Neural crest cell (in vitro differentiated cells): ENCODE measurements at places on chromosomes 2 and 18. TPM values are rescaled to one million over a fixed set of nuclear protein-coding genes. Genes with fewer than 3 reads are reported as not detected.
A peak's percentile ranks its signal among the peaks of the same experiment; 100 is the strongest.

Gene TMEM247
- total RNA-seq, result not detected in 2 replicates

Gene PLCD4
- 0.37 and 1.1 TPM in 2 replicates for total RNA-seq

Gene GNAL
- 20.4 and 20.5 TPM in 2 replicates for total RNA-seq

GRCh38 chr18:50466634-50467033 is 91.8 kb downstream of the SKA1 start:
- no peaks in the 10 kb centered on the region for H3K27me3 ChIP-seq
- H3K36me3 ChIP-seq, result no peaks in the 10 kb centered on the region
- H3K27ac ChIP-seq, result no peak overlapping the region
- no peaks in the 10 kb centered on the region for H3K4me1 ChIP-seq
- H3K4me3 ChIP-seq, result no peak overlapping the region

GRCh38 chr2:41194230-41194629 is 742.3 kb upstream of the SLC8A1 start:
- H3K36me3 ChIP-seq, result no peaks in the 10 kb centered on the region
- H3K4me1 ChIP-seq, result peaks cover 16% of the 10 kb centered on the region
- H3K27ac ChIP-seq, result no peak overlapping the region

DNA sequence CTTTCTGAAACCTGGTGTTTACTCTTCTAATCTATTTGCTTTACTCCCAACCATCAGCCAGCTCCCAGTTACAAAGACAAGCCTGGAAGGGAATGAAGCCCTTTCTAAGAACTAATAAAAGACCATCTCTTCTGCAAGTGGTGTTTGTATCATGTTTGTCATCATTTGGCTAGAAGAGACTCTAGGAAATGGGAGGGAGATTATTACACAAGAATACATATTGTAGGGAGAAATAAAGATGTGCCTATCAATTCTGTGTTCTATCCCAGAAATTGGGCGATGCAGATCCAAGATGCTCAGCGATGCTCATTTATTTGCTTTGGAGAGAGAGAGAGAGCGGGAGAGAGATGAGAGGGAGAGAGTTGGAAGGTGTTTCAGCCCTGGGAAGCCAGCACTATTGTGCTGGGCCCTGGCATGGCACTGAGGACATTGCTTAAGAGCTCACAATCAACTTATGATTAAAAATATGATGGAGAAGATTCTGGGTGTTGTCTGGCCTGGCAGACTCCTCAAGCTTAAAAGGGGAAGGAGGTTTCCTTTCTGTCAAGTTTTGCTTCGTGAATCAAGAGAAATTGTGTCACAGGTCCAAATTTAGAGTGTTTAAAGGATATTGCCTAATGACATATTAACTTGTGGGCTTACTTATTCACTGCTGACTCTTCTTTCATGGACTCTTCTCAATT is 41.8 kb upstream of the AFF3 start:
- no peak overlapping the region for H3K27ac ChIP-seq
- H3K4me3 ChIP-seq, result no peak overlapping the region
- peaks cover 13% of the 10 kb centered on the region for H3K4me1 ChIP-seq
- peaks cover 23% of the 10 kb centered on the region for H3K27me3 ChIP-seq
- no peaks in the 10 kb centered on the region for H3K36me3 ChIP-seq
- no peak for DNase-seq

GRCh38 chr2:168500516-168500915 is 44.4 kb downstream of the CERS6 start:
- H3K27ac ChIP-seq, result no peak overlapping the region
- DNase-seq, result no peak
- H3K27me3 ChIP-seq, result no peaks in the 10 kb centered on the region
- no peak overlapping the region for H3K4me3 ChIP-seq
- H3K36me3 ChIP-seq, result peaks cover 17% of the 10 kb centered on the region

DNA sequence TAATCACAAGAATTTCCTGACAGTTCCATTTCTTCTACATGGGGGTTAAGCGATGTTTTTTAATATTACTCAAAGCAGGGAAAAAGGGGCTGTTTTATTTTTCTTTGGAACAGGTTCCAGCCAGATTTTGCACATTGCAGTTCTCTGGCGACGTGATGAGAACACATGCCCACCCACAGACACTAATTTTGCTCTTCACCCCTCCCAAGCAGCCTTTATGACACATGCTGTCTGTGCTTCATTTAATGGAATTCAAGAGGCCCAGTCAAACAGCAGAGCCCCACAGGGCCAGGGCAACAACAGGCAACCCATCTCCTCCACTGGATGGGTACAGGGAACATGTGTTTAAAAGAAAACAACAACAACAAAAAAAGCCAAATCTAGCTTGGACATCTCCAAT is 70.8 kb downstream of the SPRED2 start:
- H3K4me1 ChIP-seq, result peaks cover 68% of the 10 kb centered on the region
- H3K27ac ChIP-seq, result peak overlapping the region; percentile 13
- no peak overlapping the region for H3K4me3 ChIP-seq
- no peaks in the 10 kb centered on the region for H3K36me3 ChIP-seq
- no peaks in the 10 kb centered on the region for H3K27me3 ChIP-seq

- no peaks in the 10 kb centered on the region for H3K27me3 ChIP-seq
- H3K36me3 ChIP-seq, result no peaks in the 10 kb centered on the region
- no peak for DNase-seq
- H3K27ac ChIP-seq, result no peak overlapping the region
Measured at GRCh38 chr2:3633089-3633981, 24.7 kb upstream of the ALLC start.

- peaks cover 78% of the 10 kb centered on the region for H3K27me3 ChIP-seq
- no peaks in the 10 kb centered on the region for H3K36me3 ChIP-seq
- no peak for DNase-seq
- no peak overlapping the region for H3K4me3 ChIP-seq
Measured at GRCh38 chr2:72914206-72914559, 3.1 kb upstream of the EMX1 start.

GRCh38 chr2:167411367-167411766 is 523.1 kb downstream of the XIRP2 start:
- DNase-seq, result no peak
- no peak overlapping the region for H3K27ac ChIP-seq
- peaks cover 27% of the 10 kb centered on the region for H3K36me3 ChIP-seq
- no peaks in the 10 kb centered on the region for H3K4me1 ChIP-seq
- no peaks in the 10 kb centered on the region for H3K27me3 ChIP-seq

DNA sequence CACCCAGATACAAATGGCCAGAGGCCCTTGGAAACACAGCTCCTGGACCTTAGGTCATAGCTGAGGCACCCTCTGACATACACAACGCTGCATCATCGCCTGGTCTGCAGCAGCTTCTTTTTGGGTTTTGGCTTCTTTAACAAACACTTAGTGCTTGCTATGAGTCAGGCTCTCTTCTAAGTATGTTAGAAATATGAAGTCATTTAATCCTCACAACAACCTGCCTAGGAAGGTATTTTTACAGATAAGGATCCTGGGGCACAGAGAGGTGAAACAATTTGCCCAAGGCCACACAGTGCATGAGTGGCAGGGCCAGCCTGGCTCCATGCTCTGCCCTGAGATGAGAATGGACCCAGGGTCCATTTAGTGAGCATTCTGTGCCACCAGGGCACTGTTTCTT is 96.6 kb downstream of the TMEM17 start:
- no peaks in the 10 kb centered on the region for H3K36me3 ChIP-seq
- H3K4me3 ChIP-seq, result no peak overlapping the region
- peaks cover 21% of the 10 kb centered on the region for H3K4me1 ChIP-seq
- H3K27me3 ChIP-seq, result no peaks in the 10 kb centered on the region

GRCh38 chr2:18659915-18660314 is 70.5 kb upstream of the NT5C1B start:
- peaks cover 3% of the 10 kb centered on the region for H3K27me3 ChIP-seq
- H3K4me1 ChIP-seq, result no peaks in the 10 kb centered on the region
- H3K4me3 ChIP-seq, result no peak overlapping the region
- no peak overlapping the region for H3K27ac ChIP-seq
- no peaks in the 10 kb centered on the region for H3K36me3 ChIP-seq

GRCh38 chr2:203586696-203587095 is 51.6 kb upstream of the RAPH1 start:
- peaks cover 5% of the 10 kb centered on the region for H3K4me1 ChIP-seq
- no peak for DNase-seq
- no peaks in the 10 kb centered on the region for H3K27me3 ChIP-seq

- no peak overlapping the region for H3K4me3 ChIP-seq
- peaks cover 11% of the 10 kb centered on the region for H3K4me1 ChIP-seq
- DNase-seq, result no peak
- H3K27me3 ChIP-seq, result no peaks in the 10 kb centered on the region
- no peak overlapping the region for H3K27ac ChIP-seq
Measured at GRCh38 chr2:64978514-64979268, 10.5 kb upstream of the SLC1A4 start.

GRCh38 chr2:62112179-62112578 is 83.7 kb upstream of the B3GNT2 start:
- H3K4me1 ChIP-seq, result peaks cover 10% of the 10 kb centered on the region
- H3K36me3 ChIP-seq, result no peaks in the 10 kb centered on the region
- no peak overlapping the region for H3K4me3 ChIP-seq
- H3K27me3 ChIP-seq, result no peaks in the 10 kb centered on the region
- no peak for DNase-seq

GRCh38 chr2:162025121-162025911 is 48.7 kb downstream of the DPP4 start:
- no peaks in the 10 kb centered on the region for H3K27me3 ChIP-seq
- H3K27ac ChIP-seq, result no peak overlapping the region
- no peak for DNase-seq
- H3K36me3 ChIP-seq, result no peaks in the 10 kb centered on the region
- no peak overlapping the region for H3K4me3 ChIP-seq

DNA sequence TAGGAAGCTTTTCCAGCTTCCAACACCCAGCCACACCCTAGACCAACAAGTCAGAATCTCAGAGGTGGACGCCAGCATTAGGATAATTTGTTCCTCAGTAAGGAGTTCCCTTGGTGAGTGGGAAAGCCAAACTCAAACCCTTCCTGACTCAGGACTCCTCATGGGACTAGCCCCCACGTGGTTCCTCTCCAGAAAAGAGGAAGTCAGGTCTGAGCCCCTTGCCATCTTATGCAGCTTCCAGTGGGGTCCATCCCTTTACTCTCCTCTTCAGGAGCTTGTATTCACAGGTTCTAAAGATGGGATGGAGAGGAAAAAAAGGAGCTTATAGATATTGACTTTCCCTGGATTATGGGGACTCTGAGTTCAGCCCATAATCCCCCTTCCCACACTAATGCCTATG is 14.8 kb upstream of the NOTO start:
- no peaks in the 10 kb centered on the region for H3K4me1 ChIP-seq
- H3K27me3 ChIP-seq, result peaks cover 87% of the 10 kb centered on the region
- no peaks in the 10 kb centered on the region for H3K36me3 ChIP-seq
- no peak overlapping the region for H3K4me3 ChIP-seq

- H3K4me3 ChIP-seq, result no peak overlapping the region
- peaks cover 4% of the 10 kb centered on the region for H3K36me3 ChIP-seq
- no peak overlapping the region for H3K27ac ChIP-seq
- DNase-seq, result no peak
- H3K4me1 ChIP-seq, result no peaks in the 10 kb centered on the region
- H3K27me3 ChIP-seq, result no peaks in the 10 kb centered on the region
Measured at GRCh38 chr18:70195852-70196434, 9.5 kb downstream of the RTTN start.

DNA sequence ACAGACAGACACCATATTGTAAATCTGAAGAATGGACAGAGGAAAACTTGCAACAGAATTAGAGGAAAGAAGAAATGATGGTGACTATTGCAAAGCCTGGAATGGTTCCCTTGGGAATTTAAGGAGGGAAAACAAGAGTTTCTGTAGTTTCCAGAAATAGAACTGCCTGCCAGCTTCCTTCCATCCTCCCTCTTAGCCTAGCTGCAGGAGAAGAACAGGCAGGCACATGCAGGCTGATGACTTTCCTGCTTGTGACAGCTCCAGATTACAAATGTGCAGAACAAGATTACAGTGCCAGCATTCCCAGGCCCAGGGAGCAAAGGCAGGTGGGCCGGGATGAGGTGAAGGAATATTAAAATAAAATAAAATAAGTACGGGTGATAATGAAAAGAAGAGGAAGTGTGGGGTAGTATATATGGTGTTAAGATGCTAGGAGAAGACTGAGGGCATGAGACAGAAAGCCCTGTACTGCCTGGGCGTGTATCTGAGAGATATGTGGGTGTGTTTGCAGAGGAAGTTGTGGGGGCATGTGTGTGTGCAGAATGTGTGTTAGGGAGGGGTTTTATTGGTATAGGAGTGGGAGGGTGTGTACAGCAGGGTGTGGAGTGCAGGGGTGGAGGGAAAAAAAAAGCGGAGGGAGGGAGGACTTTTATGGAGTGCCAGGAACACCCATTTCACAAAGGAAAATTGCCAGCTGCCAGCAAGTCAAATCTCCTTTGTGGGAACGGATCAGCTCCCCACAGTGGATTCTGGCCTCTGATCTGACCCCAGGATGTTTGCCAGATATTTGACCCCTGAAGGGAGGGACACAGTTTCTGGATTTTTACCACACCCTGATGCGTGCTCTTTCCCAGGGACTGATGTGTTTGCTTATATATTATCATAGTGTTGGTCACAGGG is 43.9 kb upstream of the NEMP2 start:
- H3K36me3 ChIP-seq, result no peaks in the 10 kb centered on the region
- H3K27me3 ChIP-seq, result no peaks in the 10 kb centered on the region
- peaks cover 32% of the 10 kb centered on the region for H3K4me1 ChIP-seq
- no peak for DNase-seq
- H3K4me3 ChIP-seq, result no peak overlapping the region
- H3K27ac ChIP-seq, result peak overlapping the region; percentile 90

DNA sequence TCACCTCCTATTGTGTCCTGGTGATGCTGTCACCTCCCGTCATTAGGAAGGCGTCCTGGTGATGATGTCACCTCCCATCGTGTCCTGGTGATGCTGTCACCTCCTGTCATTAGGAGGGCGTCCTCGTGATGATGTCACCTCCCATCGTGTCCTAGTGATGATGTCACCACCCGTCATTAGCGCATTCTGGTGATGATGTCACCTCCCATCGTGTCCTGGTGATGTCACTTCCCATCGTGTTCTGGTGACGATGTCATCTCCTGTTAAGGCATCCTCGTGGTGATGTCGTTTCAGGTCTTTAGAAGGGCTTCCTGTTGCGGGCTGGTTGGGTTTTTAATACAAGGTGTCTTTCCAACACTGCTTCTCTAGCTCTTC is 40.7 kb downstream of the CTDP1 start:
- no peak overlapping the region for H3K4me3 ChIP-seq
- H3K27me3 ChIP-seq, result no peaks in the 10 kb centered on the region
- no peaks in the 10 kb centered on the region for H3K4me1 ChIP-seq
- H3K27ac ChIP-seq, result peak overlapping the region; percentile 67
- DNase-seq, result no peak
- H3K36me3 ChIP-seq, result peaks cover 34% of the 10 kb centered on the region

GRCh38 chr2:101612019-101612418 is 85.5 kb upstream of the MAP4K4 start:
- no peak for DNase-seq
- no peak overlapping the region for H3K4me3 ChIP-seq
- no peaks in the 10 kb centered on the region for H3K36me3 ChIP-seq
- no peaks in the 10 kb centered on the region for H3K27me3 ChIP-seq
